ENCODE measurements at places on chromosomes 2 and 18. TPM values are rescaled to one million over a fixed set of nuclear protein-coding genes. Genes with fewer than 3 reads are reported as not detected.
A peak's percentile ranks its signal among the peaks of the same experiment; 100 is the strongest.

Gene SLC5A7
- not detected for total RNA-seq

Gene CBLN2
- not detected for total RNA-seq

Gene NCKAP1
- total RNA-seq = 186 TPM

Gene SP5
- 1.5 TPM for total RNA-seq

GRCh38 chr2:188243381-188243780 lies 48.3 kb upstream of the GULP1 start:
- H3K36me3 ChIP-seq = no peaks in the 10 kb centered on the region
- H3K4me1 ChIP-seq = no peaks in the 10 kb centered on the region
- no peaks in the 10 kb centered on the region for H3K27me3 ChIP-seq

GRCh38 chr18:9731380-9731779 lies 23.3 kb downstream of the RAB31 start:
- no peaks in the 10 kb centered on the region for H3K36me3 ChIP-seq
- H3K27ac ChIP-seq = no peak overlapping the region
- no peaks in the 10 kb centered on the region for H3K27me3 ChIP-seq
- no peaks in the 10 kb centered on the region for H3K4me1 ChIP-seq

- no peak for DNase-seq
- no peaks in the 10 kb centered on the region for H3K4me1 ChIP-seq
- no peaks in the 10 kb centered on the region for H3K36me3 ChIP-seq
- H3K27ac ChIP-seq = no peak overlapping the region
These were observed 98.9 kb upstream of the NDUFV2 start for GRCh38 chr18:9003406-9004100.

- H3K4me3 ChIP-seq = no peak overlapping the region
- no peak for DNase-seq
- H3K36me3 ChIP-seq = no peaks in the 10 kb centered on the region
- H3K4me1 ChIP-seq = no peaks in the 10 kb centered on the region
These were observed 111.3 kb upstream of the TCF4 start for GRCh38 chr18:55699233-55699765.

GRCh38 chr2:113248997-113249770 lies 29.5 kb downstream of the PAX8 start:
- no peak overlapping the region for H3K4me3 ChIP-seq
- no peaks in the 10 kb centered on the region for H3K36me3 ChIP-seq
- no peaks in the 10 kb centered on the region for H3K27me3 ChIP-seq
- H3K4me1 ChIP-seq = no peaks in the 10 kb centered on the region
- peak; percentile 77 for DNase-seq

Gene FBXO36
- 6.9 TPM for total RNA-seq

DNA sequence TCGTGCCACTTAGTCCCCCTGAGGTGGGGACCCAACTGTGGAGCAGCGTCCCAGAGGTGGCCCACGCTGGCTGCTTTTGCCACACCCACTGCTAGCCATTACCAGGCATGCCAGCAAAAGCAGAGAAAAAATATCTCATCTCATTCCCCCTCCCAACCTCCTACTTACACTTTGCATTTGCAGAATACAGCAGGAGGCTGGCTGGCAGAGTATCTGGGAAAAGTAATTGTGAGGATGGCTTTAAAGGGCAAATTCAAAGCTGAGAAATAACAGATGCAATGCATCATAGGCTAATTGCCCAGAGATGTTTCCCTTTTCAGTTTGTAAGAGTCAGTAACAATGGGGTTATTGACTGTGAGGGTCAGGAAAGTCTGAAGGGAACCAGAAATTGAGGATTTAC lies 438.1 kb upstream of the DSEL start:
- no peak overlapping the region for H3K4me3 ChIP-seq
- no peaks in the 10 kb centered on the region for H3K4me1 ChIP-seq
- no peaks in the 10 kb centered on the region for H3K36me3 ChIP-seq

DNA sequence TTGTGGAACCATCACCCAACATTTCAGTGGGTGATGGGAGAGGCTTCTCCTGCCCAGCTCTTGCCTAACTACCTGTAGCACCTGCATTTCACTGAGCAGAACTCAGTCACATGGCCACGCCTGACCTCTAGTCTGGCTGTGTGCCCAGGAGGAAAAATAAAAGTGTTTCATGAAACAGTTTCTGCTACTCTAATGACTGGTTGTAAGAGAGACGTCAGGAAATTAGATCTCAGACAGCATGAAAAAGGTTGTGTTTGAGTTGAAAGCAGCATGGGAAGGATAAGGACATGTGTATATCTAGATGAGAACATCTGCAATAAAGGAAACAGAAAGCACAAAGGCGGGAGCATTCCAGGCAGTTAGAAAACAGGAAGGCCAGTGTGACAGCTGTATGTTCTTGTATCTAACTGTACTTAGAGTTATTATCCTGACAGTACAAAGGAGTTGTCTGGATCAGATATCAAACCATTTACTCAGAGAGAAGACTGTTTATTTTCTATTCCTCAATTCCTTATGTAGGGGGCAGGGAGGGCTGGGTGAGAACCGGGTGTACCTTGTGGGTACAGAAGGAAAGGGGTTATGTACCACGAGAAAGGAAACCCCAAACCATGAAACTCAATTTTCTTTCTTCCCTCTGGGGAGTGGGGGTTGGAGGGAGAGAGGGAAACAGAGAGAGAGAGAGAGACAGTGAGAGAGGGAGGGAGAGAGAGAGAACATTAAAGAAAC lies 307.4 kb upstream of the VWC2L start:
- no peaks in the 10 kb centered on the region for H3K36me3 ChIP-seq
- no peaks in the 10 kb centered on the region for H3K27me3 ChIP-seq
- H3K4me3 ChIP-seq = no peak overlapping the region
- H3K27ac ChIP-seq = no peak overlapping the region
- H3K4me1 ChIP-seq = no peaks in the 10 kb centered on the region

Gene LDLRAD4
- 94.3 TPM for total RNA-seq

GRCh38 chr2:178194600-178195389 lies 483 bp downstream of the OSBPL6 start:
- peak overlapping the region; percentile 80 for H3K4me3 ChIP-seq
- peak overlapping the region; percentile 85 for H3K27ac ChIP-seq
- peak; percentile 52 for DNase-seq
- H3K4me1 ChIP-seq = no peaks in the 10 kb centered on the region
- H3K36me3 ChIP-seq = no peaks in the 10 kb centered on the region
- no peaks in the 10 kb centered on the region for H3K27me3 ChIP-seq

- DNase-seq = no peak
- H3K27me3 ChIP-seq = no peaks in the 10 kb centered on the region
- no peak overlapping the region for H3K4me3 ChIP-seq
- H3K36me3 ChIP-seq = no peaks in the 10 kb centered on the region
- no peak overlapping the region for H3K27ac ChIP-seq
- no peaks in the 10 kb centered on the region for H3K4me1 ChIP-seq
These were observed 20.7 kb downstream of the SLC14A2 start for GRCh38 chr18:45635893-45636509.

- H3K27ac ChIP-seq = no peak overlapping the region
- no peak overlapping the region for H3K4me3 ChIP-seq
- no peak for DNase-seq
These were observed 128.6 kb upstream of the KCNH7 start for GRCh38 chr2:162967147-162967546.

Gene KYNU
- 13.1 TPM for total RNA-seq

GRCh38 chr18:73511771-73512503 lies 635.7 kb downstream of the FBXO15 start:
- H3K27me3 ChIP-seq = no peaks in the 10 kb centered on the region
- no peaks in the 10 kb centered on the region for H3K4me1 ChIP-seq
- no peak for DNase-seq
- H3K4me3 ChIP-seq = no peak overlapping the region

GRCh38 chr2:218418717-218419458 lies at the start of gene VIL1:
Gene VIL1, plus strand, starts transcription at chr2:218419123. Its CDS starts 4,656 bp downstream, at chr2:218423779.
- no peaks in the 10 kb centered on the region for H3K27me3 ChIP-seq
- H3K4me3 ChIP-seq = no peak within 1 kb of the TSS
- H3K36me3 ChIP-seq = no peaks in the 10 kb centered on the region
- DNase-seq = no peak
- no peak within 1 kb of the TSS for H3K27ac ChIP-seq
- H3K4me1 ChIP-seq = no peaks in the 10 kb centered on the region

- no peak for DNase-seq
- H3K4me1 ChIP-seq = no peaks in the 10 kb centered on the region
- H3K4me3 ChIP-seq = no peak overlapping the region
- no peaks in the 10 kb centered on the region for H3K27me3 ChIP-seq
- H3K36me3 ChIP-seq = no peaks in the 10 kb centered on the region
- no peak overlapping the region for H3K27ac ChIP-seq
These were observed 142.4 kb upstream of the MEX3C start for GRCh38 chr18:51339856-51340255.

- no peak for DNase-seq
- H3K4me1 ChIP-seq = no peaks in the 10 kb centered on the region
- no peaks in the 10 kb centered on the region for H3K27me3 ChIP-seq
- H3K27ac ChIP-seq = no peak overlapping the region
- H3K36me3 ChIP-seq = no peaks in the 10 kb centered on the region
These were observed 73.5 kb downstream of the SH3RF3 start for GRCh38 chr2:109202486-109202885.

Gene ALLC
- total RNA-seq = not detected

Gene THADA
- total RNA-seq = 49.5 TPM

DNA sequence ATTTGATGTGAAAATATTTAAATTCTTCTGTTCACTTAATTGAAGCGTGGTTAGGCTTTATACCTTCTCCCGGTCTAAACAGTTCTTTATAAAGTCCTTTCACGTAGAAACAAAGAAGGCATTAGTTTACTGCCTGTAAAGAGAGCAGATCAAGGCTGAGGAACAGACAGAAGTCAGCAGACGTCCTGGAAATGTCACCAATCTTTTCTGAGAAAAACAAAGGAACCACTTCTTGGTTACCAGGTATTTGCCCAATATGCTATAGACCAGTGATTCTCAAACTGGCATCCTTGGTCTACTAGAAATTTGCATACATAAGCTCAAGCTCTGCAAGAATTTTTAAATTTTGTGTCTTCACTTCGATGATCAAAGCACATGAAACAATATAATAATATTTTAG lies 89.2 kb upstream of the STK17B start:
- no peak overlapping the region for H3K4me3 ChIP-seq
- no peaks in the 10 kb centered on the region for H3K36me3 ChIP-seq
- H3K27me3 ChIP-seq = no peaks in the 10 kb centered on the region
- no peak for DNase-seq

Gene ABHD1
- 0.29 TPM for total RNA-seq

DNA sequence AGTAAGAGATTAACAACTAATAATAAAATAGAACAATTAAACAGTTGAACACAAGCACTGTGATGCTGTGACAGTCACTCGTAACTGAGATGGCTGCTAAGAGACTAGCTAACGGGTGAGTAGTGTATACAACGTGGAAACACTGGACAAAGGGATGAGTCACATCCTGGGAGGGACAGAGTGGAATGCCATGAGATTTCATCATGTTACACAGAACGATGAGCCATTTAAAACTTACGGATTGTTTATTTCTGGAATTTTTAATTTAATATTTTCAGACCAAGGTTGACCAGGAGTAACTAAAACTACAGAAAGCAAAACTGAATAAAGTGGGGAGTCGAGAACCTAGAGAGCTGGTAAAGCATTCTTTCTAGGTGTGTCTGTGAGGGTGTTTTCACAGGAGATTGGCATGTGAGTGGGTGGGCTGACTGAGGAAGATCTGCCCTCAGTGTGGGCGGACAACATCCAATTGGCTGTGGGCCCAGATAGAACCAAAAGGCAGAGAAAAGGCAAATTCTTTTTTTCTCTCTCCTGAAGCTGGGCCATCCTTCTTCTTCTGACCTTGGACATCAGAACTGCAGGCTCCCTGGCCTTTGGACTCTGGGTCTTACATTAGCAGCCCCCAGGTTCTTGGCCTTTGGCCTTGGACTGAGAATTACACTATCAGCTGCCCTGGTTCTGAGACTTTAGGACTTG lies 14.6 kb downstream of the TMSB10 start:
- H3K4me3 ChIP-seq = peak overlapping the region; percentile 47
- H3K4me1 ChIP-seq = no peaks in the 10 kb centered on the region
- H3K36me3 ChIP-seq = no peaks in the 10 kb centered on the region
- peak overlapping the region; percentile 95 for H3K27ac ChIP-seq

GRCh38 chr2:62296034-62296831 lies 100.3 kb downstream of the B3GNT2 start:
- H3K4me3 ChIP-seq = no peak overlapping the region
- H3K27ac ChIP-seq = no peak overlapping the region
- H3K36me3 ChIP-seq = no peaks in the 10 kb centered on the region
- no peaks in the 10 kb centered on the region for H3K27me3 ChIP-seq
- peaks cover 2% of the 10 kb centered on the region for H3K4me1 ChIP-seq
- no peak for DNase-seq

Gene TLX2
- total RNA-seq = not detected

GRCh38 chr2:190889175-190889943 lies 8.7 kb downstream of the GLS start:
- no peaks in the 10 kb centered on the region for H3K36me3 ChIP-seq
- no peak for DNase-seq
- H3K4me1 ChIP-seq = peaks cover 6% of the 10 kb centered on the region
- no peak overlapping the region for H3K27ac ChIP-seq
- H3K27me3 ChIP-seq = no peaks in the 10 kb centered on the region

GRCh38 chr18:47987388-47987699 lies 56.9 kb upstream of the SMAD2 start:
- H3K27ac ChIP-seq = no peak overlapping the region
- H3K36me3 ChIP-seq = no peaks in the 10 kb centered on the region
- no peaks in the 10 kb centered on the region for H3K4me1 ChIP-seq
- no peak for DNase-seq

Gene DQX1
- 0.66 TPM for total RNA-seq

Gene POTEC
- total RNA-seq = not detected

- no peaks in the 10 kb centered on the region for H3K27me3 ChIP-seq
- peak; percentile 74 for DNase-seq
- H3K4me3 ChIP-seq = no peak overlapping the region
- H3K36me3 ChIP-seq = no peaks in the 10 kb centered on the region
- H3K4me1 ChIP-seq = no peaks in the 10 kb centered on the region
- H3K27ac ChIP-seq = peak overlapping the region; percentile 84
These were observed 64.8 kb upstream of the RBM44 start for GRCh38 chr2:237733677-237734300.

- H3K27me3 ChIP-seq = no peaks in the 10 kb centered on the region
- H3K4me3 ChIP-seq = no peak overlapping the region
- H3K27ac ChIP-seq = no peak overlapping the region
- H3K36me3 ChIP-seq = no peaks in the 10 kb centered on the region
- H3K4me1 ChIP-seq = no peaks in the 10 kb centered on the region
These were observed 15.4 kb upstream of the LYPD6B start for GRCh38 chr2:149023091-149023490.

Gene BABAM2
- 46.2 TPM for total RNA-seq

GRCh38 chr2:231280846-231281245 lies 82.4 kb downstream of the ARMC9 start:
- DNase-seq = no peak
- H3K27me3 ChIP-seq = no peaks in the 10 kb centered on the region

DNA sequence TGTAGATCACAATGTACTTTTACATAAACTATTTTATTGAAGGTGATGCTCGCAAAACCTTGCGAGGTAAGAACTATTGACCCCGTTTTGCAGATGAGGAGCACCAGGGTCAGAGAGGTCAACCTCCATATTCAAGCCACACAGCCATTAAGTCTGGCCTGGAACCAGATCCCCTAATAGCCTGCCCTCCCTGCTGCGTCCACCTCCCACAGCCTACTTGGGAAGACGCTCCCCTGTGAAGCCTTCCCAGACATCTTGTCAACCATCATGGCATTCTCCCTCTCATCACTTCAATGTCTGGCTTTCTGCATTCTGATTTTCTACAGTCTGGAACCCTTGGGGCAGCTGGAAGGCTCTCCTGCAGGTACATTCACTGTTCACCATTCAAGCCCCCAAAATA lies 101.0 kb downstream of the TTC32 start:
- H3K4me1 ChIP-seq = peaks cover 5% of the 10 kb centered on the region
- H3K36me3 ChIP-seq = no peaks in the 10 kb centered on the region
- H3K4me3 ChIP-seq = no peak overlapping the region
- H3K27me3 ChIP-seq = no peaks in the 10 kb centered on the region

GRCh38 chr2:8365331-8365910 lies 316.4 kb upstream of the ID2 start:
- no peaks in the 10 kb centered on the region for H3K27me3 ChIP-seq
- no peak for DNase-seq
- H3K4me1 ChIP-seq = no peaks in the 10 kb centered on the region
- no peaks in the 10 kb centered on the region for H3K36me3 ChIP-seq
